ENCODE measurements at places on chromosomes 2 and 18.

DNA sequence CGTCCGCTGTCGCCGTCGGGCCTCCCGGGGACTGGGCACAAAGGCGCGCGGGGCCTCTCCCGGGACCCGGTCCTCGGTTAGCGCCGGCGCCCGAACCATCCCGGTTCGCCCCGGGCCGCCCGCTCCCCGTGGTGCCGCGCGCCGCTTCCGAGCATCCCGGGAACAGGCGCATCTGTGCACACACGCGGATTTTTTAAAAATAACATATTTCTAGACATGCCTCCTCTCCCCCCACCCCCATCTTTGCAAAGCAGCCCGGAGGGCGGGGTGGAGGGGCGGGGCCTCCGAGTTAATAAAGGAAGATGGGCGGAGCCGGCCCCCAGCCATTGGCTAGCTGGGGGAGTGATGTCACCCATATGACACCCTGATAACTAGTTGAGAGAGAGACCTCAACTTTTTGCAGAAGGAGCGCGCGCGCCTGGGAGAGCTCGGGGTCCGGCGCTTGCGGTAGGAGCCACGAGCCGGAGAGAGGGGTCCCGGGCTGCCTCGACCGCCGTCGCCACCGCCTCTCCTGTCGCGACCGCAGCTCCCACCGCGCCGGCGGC lies at the start of gene SOX11:
Gene SOX11, plus strand, starts transcription at position 400 of the 545 bp plus-strand sequence. CDS start 338 bp downstream, outside the sequence.
- peak; percentile 34 for DNase-seq

GRCh38 chr2:119434664-119435063 lies 3.0 kb downstream of the TMEM37 start:
- DNase-seq, result no peak

GRCh38 chr18:58095655-58096054 lies 51.6 kb downstream of the NEDD4L start:
- no peak for DNase-seq

GRCh38 chr18:66682855-66683322 lies 79.0 kb upstream of the CDH19 start:
- DNase-seq, result no peak

DNA sequence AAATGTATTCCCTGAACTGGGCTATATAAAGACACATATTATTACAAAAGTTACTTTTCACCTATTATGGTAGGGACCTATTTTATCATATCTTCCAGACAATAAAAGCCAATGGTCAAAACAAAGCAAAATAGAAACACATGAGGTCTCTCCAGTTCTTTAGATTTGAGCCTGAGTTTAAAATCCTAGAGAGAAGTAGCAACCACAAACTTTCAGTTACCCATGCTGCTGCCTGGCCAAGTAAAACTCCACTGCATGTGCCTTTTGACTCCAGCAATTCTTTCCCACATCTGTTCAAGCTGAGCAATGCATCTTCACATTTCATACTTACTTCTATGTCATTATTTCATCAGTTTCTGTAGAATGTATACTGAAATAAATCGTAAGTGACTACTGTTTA lies 405.3 kb downstream of the STK39 start:
- no peak for DNase-seq

GRCh38 chr2:107263628-107264027 lies 377.7 kb upstream of the ST6GAL2 start:
- DNase-seq, result no peak

DNA sequence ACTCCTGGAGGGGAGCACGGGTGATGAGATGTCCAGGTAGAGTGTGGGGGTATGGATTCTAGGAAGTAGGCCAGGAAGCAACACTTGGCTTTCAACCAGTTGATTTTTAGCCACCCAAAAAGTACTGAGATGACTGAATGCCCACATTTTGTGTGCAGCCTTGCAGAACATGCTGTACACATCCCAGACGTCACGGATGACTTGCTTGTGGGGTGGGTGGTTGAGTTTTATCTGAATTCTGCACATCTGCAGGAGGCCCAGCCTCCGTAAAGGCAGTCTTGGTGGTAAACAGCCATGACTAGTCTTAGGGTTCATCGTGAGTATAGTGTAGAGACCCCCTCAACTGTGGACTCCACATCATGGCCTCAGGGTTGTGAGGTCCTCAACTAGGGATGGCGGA lies 53.3 kb upstream of the CCDC195 start:
- DNase-seq, result no peak

GRCh38 chr2:173354073-173354581 lies 545 bp upstream of the CDCA7 start:
- DNase-seq, result no peak

DNA sequence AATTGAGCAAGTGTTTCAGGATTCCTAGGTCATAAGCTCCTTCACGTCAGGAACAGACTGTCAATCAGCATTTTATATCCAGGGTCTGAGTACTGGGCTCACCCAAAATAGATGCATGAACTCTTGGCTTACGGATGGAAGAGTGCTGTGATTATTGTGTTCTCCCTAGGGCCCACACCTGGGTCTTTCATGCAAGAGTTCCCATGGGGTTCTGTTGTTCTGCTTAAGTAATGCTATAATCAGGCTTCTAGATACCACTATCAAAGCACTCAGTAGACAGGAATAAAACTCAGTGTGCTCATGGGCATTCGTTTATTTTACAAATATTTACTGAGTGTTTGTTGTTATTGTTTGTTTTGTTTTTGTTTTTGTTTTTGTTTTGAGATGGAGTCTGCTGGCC lies 46.4 kb upstream of the PMAIP1 start:
- no peak for DNase-seq

DNA sequence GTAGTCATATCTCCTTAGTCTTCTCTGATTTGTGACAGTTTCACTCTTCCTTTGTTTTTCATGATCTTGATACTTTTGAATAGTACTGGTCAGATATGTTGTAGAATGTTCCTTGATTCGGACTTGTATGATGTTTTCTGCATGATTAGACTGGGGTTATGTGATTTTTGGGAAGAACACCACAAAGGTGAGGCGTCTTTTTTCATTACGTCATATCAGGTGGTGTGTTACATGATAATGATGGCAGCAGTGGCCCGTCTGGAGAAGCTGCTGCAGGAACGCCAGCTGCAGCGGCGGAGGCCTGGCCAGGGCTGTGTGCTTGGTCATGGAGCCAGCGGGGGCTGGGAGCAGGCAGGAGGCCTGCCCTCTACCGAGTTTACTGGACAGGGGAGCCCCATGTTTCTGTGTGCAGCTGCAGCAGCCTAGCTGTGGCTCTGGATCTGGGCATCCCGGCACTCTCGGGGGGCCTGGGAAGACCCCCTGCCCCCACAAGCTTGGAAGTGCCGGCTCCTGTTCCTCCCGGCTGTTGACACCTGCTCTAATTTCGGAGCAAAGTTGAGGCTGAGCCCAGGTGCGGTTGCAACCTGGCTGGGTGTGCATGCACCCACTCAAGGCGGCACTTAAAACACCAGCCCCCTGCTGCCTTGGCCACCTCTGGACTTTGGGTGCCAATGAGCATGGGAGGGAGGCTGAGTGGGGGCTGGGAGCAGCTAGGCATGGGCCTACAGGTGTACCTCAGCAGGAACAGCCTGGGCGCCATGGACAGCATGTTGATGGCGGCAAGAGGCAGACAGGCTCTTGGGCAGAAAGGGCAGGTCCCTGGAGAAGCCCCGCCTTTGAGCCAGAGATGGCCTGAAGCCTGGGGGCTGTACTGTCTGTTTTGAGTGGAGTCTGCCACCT lies 26.1 kb downstream of the SLC4A10 start:
- no peak for DNase-seq

GRCh38 chr2:21244161-21244560 lies 120.4 kb downstream of the TDRD15 start:
- DNase-seq, result no peak

GRCh38 chr2:37230581-37230980 lies 815 bp downstream of the CEBPZ start:
- DNase-seq, result no peak

GRCh38 chr2:48717846-48718245 lies 37.7 kb downstream of the LHCGR start:
- no peak for DNase-seq

DNA sequence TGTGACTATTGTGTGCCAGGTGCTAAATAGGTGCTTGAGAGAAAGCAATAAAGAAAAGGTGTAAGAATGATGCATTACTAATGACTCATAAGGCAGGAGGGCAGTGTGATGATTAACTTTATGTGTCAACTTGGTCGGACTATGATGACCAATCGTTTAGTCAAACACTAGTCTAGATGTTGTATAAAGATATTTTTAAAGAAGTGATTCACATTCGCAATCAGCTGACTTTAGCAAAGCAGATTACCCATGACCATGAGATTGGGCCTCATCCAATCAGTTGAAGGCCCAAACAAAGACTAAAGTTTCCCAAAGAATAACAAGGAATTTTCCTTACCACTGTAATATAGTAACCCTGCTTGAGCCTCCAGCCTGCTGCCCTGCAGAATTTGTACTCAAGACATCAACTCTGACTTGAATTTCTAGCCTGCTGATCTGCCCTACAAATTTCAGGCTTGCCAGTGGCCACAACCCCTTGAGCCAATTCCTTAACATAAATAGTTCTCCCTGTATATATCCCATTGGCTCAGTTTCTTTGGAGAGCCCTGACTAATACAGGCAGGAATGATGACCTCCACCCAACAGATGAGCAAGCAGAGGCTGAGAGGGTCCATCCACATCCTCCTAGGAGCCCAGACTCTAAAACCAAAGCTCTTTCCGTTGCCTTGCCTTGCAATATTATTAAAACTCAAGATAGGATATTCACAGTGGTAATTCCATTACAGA lies 132.6 kb downstream of the ACTR3 start:
- DNase-seq, result no peak

- peak; percentile 73 for DNase-seq
Observed at GRCh38 chr2:234289834-234290590, 206.9 kb downstream of the ARL4C start.

DNA sequence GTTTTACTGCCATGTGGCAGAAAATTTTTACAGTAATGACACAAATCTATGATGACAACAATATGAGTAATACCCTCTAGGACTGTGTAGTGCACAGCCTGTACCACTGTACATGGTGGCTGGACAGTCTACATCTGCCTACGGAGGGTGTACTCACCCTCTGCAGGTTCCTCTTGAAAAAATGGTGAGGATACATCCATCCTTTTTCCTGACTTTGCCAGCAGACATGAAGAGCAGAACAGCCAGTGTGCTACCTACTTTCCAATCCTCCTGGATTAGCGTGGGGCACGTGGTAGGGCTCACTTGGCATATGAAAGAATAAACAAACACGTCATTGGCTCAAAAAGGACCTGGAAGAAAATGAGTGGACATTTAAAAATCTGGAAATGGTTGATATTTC lies 62.6 kb downstream of the TRPM8 start:
- no peak for DNase-seq

DNA sequence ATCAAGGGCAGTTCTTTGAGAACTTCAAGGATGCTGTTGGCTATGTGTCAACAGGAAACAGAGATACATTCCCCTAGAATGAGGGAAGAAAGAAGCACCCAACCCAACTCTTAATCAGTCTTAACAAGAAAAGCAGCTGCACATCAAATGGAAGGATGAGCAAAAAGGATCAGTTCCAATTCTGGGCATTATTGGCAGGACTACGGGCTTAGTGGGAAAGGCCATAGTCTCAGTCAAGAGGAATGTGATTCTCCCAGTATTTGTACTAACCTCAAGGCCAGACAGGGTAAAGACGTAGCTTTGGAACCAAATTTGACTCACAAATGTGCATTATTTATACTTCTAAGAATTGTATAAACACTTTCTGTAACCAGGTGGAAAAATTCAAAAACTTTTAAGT lies 18.2 kb downstream of the BMP10 start:
- no peak for DNase-seq

- DNase-seq, result no peak
Observed at GRCh38 chr2:103868396-103868795, 985.5 kb upstream of the POU3F3 start.

DNA sequence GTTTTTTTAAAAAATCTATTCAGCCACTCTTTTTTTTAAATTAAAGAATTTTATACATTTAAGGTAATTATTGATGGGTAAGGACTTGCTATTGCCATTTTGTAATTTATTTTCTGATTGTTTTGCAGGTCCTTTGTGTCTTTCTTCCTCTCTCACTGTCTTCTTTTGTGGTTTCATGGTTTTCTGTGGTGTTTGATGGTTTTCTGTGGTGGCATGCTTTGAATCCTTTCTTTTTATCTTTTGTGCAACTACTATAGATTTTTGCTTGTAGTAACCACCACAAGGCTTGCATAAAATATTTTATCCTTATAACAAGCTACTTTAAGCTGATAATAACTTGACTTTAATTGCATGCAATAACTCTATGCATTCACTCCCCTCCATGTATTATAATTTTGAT lies 31.5 kb upstream of the SLC4A10 start:
- DNase-seq, result no peak

- DNase-seq, result no peak
Observed at GRCh38 chr2:156704132-156704531, 268.0 kb downstream of the GPD2 start.

DNA sequence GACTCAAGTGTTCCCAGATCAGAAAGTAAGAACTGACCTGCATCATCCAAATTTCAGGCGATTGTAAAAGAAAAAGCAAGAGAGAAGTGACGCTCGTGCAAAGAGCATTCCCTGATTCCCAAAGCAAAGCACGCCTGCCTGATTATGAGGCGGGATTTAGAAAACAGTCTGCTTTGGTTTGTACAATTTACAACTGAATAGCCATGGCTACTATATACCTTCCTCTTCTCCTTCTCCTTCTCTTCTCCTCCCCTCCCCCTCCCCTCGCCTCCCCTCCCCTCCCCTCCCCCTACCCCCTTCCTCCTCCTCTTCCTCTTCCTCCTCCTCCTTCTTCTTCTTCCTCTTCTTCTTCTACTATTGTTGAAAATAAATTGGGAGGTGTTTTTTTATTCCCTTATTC lies 782.9 kb downstream of the GALR1 start:
- no peak for DNase-seq

- no peak for DNase-seq
Observed at GRCh38 chr2:218066926-218067515, 2.0 kb upstream of the RUFY4 start.

GRCh38 chr2:28150236-28150915 lies 242.3 kb upstream of the FOSL2 start:
- DNase-seq, result no peak

- DNase-seq, result no peak
Observed at GRCh38 chr2:239418918-239419317, 18.1 kb upstream of the HDAC4 start.

DNA sequence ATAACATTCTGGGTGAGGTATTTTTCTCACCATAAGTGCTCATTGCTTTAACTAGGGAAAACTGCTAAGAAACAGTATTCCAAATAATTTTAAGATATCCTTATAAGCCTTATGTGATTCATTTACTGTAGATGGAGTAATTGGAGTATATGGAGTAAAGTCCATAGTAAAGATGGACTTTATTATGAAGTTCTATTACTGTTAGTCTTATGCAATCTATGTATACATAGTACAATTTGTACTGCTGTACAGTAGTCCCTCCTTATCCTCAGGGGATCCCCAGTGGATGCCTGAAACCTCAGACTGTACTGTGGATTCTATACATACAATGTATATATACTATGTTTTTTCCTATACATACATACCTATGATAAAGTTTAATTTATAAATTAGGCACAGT lies 41.1 kb upstream of the OTX1 start:
- DNase-seq, result no peak

GRCh38 chr2:230891509-230891908 lies 26.8 kb downstream of the ITM2C start:
- no peak for DNase-seq
